Activated T-helper 1 cell treated with anti-CD3 and anti-CD28 coated beads, Interleukin-2, amount 50 U/mL, for 16 hours (primary cell): ENCODE measurements at places on chromosomes 12 and 14.

DNA sequence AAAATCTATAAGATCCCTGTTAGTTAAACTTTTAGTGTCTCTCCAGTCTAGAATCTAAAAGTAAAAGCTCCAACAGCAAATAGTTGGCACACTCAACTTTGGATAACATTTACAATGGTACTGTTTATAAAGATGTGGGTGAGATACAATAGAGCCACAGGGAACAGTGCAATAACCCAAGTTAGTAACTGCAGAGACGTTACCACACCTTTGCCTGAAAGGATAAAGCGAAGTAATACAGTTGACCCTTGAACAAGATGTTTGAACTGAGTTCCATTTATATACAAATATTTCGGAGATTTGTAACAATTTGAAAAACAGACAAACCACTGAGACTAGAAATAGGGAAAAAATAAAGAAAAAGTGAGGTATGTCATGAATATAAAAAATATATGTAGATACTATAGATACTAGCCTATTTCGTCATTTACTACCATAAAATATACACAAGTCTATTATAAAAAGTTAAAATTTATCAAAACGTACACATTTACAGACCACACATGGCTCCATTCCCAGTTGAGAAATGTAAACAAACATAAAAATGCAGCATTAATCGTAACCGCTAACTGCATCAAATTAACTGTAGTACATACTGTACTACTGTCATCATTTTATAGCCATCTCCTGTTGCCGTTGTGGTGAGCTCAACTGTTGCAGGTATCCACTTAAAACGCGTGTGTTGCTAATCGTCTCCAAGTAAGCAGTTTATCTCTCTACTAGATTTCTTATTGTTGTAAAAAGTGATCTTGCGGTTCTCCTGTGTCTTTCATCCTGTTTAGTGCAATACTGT lies 56.5 kb upstream of the HIF1A start:
- DNase-seq = no peak

- DNase-seq = no peak
These were observed 97.9 kb downstream of the RFLNA start for GRCh38 chr12:124392667-124393413.

GRCh38 chr12:108907839-108908351 lies 28.0 kb downstream of the DAO start:
- DNase-seq = no peak

DNA sequence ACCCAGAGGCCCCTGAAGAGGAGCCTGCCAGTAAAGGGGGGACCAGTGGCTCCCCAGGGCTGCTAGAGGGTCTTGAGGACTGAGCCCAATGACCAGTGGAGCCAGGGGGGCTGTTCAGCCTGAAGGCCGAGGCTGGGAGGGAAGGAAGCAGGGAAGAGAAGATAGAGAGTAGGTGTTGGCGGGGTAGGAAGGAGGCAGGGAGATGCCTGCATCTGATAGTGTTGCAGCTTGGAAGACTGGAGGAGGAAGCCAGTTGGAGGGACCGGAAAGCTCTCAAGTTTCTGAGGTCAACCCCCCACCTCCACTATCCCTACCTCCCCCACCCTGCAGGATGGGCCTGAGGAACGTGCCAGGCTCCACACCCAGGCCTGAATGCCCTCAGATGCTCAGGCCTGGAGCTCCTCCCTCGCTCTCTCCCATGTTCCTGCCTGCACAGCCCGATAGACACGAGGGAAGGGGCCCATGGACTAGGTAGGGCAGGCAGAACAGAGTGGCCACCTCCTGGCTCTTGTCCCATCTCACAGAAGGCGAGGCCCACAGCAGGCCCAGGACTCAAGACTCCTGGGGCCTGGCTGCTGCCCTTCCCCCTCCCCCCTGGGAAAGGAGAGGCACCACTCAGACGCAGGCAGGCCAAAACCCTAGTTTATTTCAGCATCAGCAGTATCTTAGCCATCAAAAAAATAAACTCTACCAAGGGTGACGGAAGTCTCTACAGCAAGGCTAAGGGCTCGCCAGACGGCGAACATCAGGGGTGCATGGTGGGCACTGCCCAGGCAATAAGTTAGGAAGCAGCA lies 3.4 kb downstream of the CKB start:
- no peak for DNase-seq

DNA sequence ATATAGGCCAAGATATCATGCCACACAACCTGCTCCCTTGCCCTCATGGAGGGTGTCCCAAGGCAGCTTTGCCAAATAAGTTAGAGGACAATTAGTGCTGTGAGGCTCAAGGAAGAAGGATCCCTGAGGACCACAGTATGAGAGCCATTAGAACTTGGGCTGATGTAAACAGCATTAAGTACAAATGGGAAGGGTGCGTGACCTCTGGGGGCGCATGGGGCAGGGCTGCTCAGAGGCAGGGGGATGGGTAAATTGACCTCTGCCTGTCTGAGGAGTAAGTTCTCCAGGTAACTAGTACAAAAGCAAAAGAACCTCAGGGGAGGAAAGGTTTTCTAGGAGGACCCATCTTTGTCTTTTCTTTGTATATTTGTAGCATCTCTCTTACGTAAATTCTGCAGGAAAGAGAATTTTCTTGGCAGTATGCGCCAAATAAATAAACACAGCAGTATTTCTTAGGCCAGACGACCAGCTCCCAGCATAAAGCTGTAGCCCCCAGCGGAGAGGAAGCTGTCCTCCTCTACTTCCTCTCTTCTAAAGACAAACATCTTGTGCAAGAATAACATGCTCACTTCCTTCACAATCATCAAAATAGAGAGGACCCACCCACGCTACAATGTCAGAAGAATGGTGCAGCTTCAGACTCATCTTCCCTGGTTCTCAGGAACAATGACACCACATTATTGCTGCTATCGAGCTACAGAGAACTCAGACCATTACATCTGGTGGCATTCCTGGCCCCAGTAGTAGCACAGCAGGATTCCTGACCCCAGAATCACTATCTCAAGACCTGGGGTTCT lies 16.4 kb upstream of the VWF start:
- DNase-seq = no peak

DNA sequence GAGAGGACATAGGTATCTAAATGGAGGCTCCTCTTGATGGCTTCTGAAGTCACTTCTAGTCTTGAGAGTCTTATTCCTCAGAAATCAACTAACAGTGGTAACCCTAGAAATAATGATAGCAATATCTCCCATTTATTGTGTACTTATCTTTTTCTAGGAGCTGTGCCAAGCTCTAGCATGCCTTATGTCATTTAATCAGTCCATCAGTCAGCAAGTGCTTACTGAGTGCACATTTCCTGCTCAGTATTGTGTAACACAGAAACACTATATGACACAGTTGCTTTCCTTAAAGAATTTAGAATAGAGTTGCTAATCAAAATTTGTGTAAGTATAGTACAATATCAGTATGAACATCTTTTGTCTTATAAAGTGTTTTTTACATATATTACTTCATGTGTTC lies 36.6 kb downstream of the KRT76 start:
- DNase-seq = no peak
